Stimulated activated CD4-positive, alpha-beta T cell treated with anti-CD3 and anti-CD28 coated beads, Interleukin-1b, Interleukin-23, amount 100 ng/mL, for 24 hours (primary cell): ENCODE measurements at places on chromosomes 1 and 21.
A peak's percentile ranks its signal among the peaks of the same experiment; 100 is the strongest.

DNA sequence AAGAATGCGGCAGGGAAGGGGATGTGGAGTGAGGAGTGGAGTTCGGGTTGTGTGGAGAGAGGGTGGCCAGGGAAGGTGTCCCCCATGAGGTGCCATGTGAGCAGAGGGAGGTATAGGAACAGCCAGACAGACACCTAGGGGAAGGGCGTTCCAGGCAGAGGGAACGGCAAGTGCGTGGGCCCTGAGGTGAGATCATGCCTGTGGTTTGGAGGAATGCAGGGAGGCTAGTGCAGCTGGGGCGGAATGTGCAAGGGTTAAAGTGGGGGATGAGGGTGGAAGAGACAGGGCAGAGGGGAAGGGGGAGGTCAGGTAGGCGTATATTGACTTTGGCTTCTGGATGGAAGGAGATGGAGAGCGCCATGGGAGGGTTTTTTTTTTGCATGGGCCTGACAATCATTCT, 31.6 kb upstream of the PADI6 start:
- DNase-seq = no peak

DNA sequence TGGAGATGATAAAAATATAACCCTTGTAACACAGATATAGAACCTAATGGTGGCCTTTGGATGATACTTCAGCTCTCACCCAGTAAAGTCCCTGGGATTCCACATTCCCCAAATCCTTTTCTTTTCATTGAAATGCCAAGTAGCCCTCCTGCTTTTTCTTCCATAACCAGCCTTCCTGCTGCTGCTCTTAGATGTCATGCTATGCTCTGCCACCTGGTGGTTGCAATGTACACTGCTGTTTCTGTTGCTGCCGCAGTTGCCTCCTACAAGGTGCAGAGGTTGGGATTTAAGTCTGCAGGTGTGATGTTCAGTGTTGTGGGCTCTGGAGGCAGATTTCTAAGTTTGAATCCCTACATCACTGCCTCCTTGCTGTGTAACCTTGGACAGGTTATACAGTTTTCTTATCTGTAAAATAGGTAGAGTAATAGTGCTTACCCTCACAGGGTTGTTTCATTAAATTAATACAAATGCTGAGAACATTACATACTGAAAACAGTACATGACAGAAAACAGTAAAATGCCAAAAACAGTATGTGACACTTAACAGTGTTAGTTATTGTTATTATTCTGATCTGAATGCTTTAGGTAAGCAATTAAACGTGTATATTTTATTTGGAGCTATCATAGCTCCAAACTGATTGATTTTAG, 64.3 kb downstream of the CAMSAP2 start:
- DNase-seq = peak; percentile 39

GRCh38 chr1:227856147-227856858, 40.8 kb downstream of the PRSS38 start:
- no peak for DNase-seq

DNA sequence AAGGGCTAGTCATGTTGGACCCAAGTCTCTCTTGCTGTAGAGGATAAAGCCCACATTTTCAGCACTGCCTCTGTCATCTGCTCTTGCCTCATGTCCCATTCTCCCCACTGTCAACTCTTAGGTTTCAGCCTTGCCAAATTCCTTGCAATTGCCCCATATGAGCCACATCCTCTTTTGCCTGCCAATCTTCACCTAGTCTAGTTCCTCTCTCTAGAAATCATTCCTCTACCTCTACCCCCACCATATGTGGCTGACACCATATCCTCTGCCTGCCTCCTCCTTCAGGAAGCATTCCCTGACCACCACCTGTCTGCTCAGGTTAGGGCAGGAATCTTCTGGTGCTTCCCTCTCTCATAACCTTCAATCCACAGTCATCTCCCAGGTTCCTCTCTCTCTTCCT, 38.2 kb downstream of the SLC9A1 start:
- no peak for DNase-seq

DNA sequence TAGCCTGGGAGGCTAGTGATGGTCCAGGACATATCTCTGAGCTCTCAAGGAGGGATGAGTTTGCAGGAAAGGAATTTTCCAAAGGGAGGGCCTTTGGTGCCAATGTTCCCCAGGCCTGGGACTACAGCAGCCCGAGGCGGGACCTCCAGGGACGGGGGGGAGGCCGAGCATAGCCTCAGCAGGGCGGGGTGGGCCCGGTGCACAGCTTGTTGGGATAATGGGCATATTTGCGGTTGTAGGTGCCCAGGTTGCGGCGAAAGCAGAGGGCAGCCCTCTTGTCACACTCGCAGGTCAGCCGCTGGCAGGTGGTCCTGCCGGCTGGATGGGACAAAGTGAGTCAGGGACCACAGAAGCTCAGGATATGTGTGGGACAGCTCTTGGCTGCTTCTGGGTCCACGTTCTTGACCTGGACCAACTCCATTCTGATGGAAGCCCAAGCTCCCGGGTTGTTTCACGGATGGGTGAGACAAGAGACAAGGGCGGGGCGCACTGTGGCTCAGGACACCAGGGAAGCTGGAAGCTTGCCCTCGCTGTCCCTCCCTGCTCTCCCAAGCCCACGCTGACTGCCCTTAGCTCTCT, 3.2 kb downstream of the PLA2G2E start:
- no peak for DNase-seq

DNA sequence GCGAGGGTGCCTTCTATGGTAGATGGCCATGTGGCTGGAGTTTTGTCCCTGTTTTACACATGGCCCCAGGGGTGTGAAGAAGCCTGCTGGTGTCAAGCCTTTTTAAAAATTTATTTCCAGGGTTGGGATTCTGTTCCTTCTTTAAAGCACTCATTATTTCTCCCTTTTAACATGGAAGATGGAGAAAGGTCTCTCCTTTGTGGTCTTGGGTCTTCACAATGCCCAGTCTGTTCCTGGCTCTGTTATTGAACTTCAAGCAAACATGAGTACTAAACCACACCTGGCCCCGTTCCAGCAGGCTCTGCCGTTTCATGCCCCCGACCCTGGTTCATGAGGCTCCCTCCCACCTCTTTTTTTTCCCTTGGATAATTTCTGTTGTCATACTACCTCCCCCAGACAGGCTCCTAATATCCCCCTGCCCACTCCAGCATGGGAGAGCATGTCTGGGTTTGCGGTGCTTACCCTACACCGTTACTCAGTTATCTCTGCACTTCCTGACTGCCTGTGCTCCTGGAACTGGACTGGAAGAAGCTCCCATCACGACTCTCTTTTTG, 121.2 kb upstream of the KIAA0040 start:
- DNase-seq = no peak

GRCh38 chr1:213376862-213377372, 325.9 kb downstream of the RPS6KC1 start:
- no peak for DNase-seq
